ENCODE measurements at places on chromosomes 1 and 21.
A peak's percentile ranks its signal among the peaks of the same experiment; 100 is the strongest.

GRCh38 chr1:66330722-66331141 lies 203.2 kb upstream of the SGIP1 start:
- DNase-seq = no peak

GRCh38 chr1:235087906-235088305 lies 40.7 kb downstream of the TOMM20 start:
- DNase-seq = no peak

DNA sequence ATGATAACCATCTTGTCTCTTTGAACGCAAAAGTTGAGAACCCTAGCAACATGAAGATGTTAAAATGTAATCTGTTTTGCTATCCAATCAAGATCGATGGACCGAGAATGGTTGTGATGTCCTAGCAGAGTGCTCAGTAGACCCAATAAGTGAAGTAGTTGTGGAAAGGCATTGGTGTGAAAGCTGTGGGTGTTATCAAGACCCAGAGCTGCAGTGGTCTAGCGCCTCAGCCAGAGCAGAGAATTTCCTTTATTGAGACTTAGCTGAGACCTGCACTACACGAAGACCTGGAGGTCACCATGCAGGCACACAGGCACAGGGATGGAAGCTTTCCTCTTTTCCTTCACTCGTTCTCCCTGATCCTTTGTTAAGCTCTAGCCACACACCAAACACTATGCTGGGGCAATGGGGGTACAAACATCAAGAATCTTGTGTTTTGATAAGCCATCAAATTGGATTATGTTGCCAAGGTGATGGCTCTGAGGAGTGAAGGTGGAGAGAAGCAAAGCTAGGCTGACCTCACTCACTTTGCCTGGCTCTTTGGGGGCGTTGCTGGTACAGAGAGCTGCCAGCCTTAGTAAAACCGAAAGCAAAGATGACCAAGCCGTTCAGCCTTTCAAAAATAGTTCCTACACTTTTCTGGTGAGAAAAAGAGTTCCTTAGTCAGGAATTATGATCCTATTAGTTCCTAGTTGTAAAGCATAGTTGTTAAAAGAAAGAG lies 24.1 kb downstream of the METTL13 start:
- DNase-seq = no peak

DNA sequence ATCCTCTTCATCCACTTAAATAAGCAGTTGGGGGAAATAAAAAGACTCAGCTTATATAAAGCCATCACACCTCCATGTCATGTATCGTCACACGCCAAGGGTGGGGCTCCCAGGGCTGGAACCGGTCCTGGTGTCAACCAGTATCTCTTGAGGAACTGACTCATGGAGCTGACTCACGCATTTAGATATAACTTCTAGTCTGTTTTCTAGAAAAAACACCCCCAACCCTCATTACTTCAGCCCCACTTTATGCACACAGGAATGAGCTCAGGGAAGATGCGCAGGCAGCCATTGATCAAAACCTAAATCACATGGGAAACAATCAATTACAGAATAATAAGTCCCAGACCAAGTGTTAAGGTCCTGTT lies 6.9 kb upstream of the IL22RA1 start:
- no peak for DNase-seq

DNA sequence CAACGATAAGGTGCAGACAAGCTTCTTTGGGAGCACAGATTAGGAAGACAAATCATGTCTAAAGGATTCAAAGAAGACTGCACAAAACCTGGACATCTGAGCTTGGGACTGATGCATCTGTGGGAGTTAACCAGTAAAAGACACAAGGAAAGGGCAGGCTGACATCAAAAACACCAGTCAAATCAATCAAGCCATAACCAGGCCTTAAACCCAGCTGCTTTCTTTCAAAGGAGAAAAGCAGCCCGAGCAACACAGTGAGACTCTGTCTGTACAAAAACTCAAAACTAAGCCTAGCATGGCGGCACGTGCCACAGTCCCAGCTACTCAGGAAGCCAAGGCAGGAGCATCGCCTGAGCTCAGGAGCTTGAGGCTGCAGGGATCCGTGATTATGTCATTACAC lies 411.6 kb downstream of the SMYD3 start:
- no peak for DNase-seq

DNA sequence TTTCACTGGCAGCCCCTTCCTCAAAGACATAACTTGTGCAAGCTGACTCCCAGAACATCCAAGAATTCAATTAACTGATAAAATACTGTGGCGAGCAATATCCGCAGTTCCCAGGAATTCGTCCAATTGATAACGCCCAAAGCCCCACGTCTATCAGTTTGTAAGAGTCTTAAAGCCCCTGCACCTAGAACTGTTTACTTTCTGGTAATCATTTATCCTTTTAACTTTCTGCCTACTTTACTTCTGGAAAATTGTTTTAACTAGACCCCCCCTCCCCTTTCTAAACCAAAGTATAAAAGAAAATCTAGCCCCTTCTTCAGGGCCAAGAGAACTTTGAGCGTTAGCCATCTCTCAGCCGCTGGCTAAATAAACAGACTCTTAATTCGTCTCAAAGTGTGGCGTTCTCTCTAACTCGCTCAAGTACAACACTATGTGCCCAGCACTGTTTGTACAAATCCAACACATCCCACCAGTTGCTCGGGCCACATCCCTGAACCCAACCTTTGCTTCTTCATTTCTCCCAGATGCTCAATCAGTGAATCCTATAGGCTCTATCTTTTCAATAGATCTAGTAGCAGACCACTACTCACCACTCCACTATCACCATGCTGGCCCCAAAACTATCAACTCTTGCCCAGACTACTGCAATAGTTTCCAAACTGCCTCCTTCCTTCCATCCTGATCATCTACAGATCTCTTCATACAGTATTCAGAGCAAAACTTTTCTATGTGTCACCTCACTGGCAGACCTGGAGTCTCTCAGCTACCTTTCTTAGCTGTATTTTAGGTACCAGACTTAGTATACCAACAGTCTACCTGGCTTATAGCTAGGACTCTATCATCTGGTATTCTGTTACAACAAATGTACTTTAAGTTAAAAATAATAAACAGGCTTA lies 3.3 kb upstream of the CHD1L start:
- no peak for DNase-seq

- DNase-seq = peak; percentile 66
Measured at GRCh38 chr1:151199873-151200581, 1.7 kb downstream of the PIP5K1A start.

- DNase-seq = peak; percentile 31
Measured at GRCh38 chr1:215076322-215076721, 6.2 kb upstream of the KCNK2 start.

DNA sequence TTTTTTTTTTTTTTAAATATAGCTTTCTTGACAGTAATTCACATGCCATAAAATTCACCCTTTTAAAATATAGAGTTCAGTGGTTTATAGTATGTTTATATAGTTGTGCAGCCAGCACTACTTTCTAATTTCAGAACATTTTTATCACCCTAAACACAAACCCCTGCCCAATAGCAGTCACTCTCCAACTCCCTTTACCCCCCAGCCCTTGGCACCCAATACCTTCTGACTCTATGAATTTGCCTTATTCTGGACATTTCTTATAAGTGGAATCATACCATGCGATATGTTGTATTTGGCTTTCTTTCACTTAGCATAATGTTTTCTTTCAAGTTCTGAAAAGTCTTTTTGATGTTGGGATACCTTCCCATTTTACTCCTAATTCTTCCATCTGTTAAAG lies 42.5 kb upstream of the NEXN start:
- DNase-seq = no peak

DNA sequence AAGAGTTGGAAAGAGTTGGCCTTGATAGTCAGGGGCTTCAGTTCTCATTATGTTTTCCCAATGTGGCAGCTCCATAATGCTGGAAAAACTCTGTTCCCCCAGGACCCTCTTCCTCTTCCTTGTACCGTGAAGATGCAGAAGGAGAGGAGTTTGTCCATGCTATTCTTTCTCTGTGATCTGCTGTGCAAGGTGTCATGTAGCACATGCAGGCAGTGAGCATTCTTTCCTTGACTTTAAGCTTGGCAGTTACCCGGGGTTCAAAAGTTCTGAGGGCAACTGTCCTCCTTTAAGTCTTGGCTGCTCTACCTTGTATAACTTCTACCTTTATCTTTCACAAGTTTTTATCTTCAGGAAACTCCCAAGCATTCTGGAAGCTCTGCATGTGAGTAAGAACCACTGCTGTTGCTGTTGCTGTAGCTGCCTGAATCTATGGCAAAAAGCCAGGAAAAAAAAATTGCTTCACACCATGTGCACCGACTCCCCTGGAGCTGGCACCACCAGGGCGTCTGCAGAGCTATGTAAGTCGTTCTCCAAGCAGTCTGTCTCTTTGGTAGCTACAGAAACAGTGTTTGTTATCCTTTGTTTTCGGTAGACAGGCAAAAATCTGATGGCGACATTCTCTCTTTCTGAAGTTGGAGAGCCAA lies 42.7 kb upstream of the SLC16A1 start:
- DNase-seq = no peak

GRCh38 chr1:213983493-213984386 lies 4.0 kb upstream of the PROX1 start:
- no peak for DNase-seq

DNA sequence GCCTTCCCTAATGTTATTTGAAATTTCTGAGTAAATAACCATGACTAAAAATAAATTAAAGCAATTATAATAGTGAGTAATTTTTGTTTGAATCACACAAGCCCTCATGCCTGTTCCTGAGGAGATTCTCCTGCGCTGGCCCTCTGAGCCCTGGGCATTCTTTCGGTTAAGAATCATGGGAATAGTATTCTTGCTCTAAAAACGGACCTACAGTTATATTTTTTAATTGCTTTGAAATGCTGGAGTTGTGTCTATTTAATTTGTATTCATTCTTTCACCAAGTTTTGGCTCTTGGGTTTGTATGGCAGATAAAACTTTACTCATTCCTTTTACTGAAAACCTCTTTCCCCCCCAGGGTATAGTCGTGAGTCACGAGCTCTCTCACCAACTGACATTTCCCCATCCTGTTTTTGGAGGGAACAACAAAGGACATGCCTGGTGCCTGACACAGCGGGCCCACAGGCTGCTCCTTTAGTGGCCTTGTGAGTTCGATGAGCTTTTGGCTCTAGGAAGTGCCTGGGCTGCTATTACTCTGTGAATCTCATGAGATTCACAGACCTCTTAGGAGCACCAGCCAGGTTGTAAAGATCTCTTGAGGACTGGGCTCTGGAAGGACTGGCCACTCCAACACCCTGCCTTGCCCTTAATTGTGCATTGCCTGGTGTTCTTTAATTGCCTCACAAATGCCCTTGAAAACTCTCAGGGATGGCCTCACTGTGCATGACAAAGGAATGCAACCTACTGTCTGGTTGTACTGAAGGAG lies 58.6 kb downstream of the DDR2 start:
- peak; percentile 80 for DNase-seq

DNA sequence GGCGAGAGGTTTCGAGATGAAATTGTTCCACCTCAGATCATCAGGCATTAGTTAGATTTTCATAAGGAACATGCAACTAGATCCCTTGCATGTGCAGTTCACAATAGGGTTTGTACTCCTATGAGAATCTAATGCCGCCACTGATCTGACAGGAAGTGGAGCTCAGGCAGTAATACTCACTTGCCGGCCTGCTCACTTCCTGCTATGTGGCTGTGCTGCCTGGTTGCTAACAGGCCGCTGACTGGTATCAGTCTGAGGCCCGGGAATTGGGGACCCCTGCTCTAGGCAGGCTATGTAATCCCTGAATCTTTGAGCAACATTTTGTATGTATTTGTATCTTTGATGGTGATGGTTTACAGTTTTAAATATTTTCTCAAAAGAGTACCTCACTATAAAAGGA lies 32.5 kb downstream of the XKR8 start:
- DNase-seq = no peak

DNA sequence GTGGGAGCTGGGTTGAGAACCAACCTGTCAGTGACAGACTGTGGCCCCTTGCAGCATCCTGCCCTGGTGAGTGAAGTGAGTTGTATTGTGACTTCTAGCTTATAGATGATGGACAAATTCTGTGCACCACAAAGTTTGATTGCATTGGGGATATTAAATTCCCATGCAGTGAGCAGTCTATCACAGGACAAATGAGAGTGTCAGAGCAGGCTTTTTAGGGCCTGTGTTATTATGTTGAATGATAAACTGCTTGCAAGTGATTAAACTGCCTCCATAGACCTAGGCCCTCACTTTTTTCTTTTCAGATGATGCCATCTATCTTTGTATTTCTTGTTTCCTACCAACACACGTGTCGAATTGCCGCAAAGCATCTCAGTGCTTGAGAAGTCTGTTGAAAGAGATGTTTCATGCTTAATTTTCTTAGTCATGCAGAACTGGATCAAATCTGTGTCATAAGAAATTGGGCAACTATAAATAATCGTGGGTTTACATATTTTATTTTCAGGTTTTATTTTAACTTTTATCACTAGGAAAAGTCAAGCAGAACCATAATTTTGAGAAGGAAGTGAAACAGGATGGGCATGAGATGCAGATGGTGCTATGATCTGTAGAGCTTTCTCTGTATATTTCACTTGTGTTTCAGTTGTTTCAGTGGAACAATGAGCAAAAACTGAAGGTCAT lies 199.2 kb downstream of the S1PR1 start:
- DNase-seq = no peak

DNA sequence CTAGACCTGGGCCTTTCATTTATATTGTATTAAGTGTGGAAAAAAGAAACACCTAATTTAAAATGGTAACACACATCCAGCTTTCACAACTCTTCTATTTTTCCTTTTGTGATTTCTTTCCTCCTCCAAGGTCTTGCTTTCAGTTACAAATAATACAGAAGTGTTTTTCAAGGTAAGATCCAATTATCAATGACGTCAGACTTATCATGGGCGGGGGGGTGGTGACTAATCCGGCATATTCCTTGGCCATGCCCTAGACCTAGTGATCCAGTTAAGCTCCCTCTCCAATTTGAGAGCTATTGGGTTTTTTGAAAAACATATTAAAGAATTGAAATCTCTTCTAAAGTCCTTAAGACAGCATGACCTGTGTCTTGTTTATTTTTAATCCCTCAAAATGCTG lies 669.9 kb upstream of the NR5A2 start:
- no peak for DNase-seq

- DNase-seq = no peak
Measured at GRCh38 chr1:212158912-212159796, 123.6 kb downstream of the DTL start.

DNA sequence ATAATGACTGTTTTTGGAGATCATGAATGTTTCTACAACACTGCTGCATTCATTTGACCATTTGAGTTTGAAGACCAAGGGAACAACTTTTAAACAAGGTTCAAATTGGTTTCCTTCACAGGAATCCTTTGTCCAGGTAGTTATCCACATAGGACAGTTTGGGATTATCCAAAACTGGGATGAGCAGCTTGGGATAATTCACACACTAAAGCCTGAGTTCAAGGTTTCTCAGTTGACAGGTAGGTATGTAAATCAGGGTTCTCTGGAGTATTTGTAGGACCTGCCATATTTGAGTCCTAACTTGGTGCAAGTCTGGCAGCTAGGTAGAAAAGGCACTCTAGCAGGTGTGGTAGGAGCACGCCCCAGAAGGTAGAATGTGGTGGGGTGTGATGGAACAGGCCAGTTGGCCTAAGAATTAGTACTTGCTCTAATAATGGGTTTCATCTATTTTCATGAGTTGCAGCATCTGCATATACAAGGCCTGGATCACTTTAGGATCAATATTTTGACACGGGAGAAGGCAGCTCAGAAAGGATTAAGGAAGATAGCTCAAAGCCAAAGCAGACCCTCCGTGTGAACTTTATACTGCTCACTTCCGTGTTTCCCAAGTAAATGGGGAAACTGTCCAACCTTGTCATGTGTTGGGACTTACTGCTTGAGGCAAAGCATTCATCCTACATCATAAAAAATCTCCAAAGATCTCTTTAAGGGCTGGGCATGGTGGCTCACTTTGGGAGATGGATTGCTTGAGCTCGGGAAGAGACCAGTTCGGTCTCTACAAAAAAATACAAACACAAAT lies 14.1 kb upstream of the RAB42 start:
- DNase-seq = no peak

Measured in HFF-Myc (cell line).